ENCODE measurements at places on chromosomes 2 and 18.

GRCh38 chr2:16506366-16506765 lies 159.3 kb downstream of the CYRIA start:
- no peak for DNase-seq

DNA sequence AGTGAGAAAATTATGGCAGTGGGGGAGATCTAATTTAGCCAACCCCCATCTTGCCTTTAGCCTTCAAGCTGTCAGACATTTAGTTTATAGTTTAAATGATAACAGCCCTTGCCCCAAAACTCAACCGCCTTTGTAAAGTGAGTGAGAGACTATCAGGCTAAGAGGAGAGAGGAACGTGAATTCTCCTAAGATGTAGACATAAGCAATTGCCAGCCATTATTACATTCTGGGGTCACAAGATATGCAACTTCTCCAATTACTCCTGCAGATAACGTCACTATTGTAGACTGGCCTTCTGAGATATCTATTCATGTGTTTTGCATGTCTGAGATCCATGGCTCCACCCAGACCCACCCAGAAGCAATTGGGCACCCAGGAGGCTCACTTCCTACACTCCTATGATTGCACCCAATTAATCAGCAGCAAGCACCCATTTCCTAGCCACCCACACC lies 307.3 kb downstream of the NBAS start:
- no peak for DNase-seq

DNA sequence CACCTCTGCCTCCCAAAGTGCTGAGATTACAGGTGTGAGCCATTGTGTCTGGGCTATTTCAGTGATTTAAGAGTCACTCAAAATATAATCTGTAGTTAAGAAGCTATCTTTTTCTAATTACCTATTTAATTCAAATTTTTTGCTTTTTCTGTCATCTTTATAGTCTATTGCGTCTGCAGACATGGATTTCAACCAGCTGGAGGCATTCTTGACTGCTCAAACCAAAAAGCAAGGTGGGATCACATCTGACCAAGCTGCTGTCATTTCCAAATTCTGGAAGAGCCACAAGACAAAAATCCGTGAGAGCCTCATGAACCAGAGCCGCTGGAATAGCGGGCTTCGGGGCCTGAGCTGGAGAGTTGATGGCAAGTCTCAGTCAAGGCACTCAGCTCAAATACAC lies 95.1 kb downstream of the COMMD1 start:
- DNase-seq, result no peak

- peak; percentile 19 for DNase-seq
Measured at GRCh38 chr18:54358495-54359040, 862 bp downstream of the C18orf54 start.

- no peak for DNase-seq
Measured at GRCh38 chr2:214104967-214105366, 305.9 kb upstream of the VWC2L start.

DNA sequence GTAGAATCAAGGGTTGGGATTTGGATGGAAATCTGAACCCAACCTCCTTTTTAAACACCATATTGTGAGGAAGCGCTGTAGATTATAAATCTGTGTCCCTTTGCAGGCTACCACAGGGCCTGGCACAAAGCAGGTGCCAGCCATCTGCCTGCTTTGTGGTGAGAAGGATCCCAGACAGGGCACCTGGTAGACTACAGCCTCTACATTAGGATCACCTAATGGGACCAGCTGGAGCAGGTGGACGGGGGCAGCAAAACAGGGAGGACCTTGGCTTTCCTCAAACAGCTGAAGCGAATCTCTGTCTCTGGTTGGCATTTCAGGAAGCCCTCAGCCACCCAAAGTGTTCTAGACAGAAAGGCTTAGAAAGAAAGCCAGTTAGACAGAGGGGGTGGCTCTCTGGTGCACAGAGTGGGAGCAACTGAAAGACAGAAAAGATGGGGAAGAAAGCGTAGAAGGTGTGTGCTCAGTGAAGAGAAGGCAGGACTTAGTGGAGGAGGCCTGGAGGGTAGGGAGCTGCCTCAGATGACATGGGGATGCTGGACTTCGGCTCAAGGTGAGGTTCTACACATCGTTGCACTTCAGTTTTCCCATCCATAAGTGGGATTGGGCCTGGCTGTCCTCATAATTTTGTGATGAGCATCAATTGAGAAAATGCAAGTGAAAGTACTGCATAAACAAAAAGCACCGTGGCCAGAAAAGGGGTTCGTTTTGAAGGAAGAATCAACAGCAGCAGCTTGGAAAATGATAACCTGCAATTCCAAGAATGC lies 350.8 kb downstream of the CYRIA start:
- no peak for DNase-seq

- no peak for DNase-seq
Measured at GRCh38 chr2:101360232-101360631, 27.1 kb downstream of the CREG2 start.

- no peak for DNase-seq
Measured at GRCh38 chr2:172200495-172201085, 97.9 kb upstream of the DLX2 start.

- DNase-seq, result no peak
Measured at GRCh38 chr2:203751685-203752271, 45.3 kb downstream of the CD28 start.

DNA sequence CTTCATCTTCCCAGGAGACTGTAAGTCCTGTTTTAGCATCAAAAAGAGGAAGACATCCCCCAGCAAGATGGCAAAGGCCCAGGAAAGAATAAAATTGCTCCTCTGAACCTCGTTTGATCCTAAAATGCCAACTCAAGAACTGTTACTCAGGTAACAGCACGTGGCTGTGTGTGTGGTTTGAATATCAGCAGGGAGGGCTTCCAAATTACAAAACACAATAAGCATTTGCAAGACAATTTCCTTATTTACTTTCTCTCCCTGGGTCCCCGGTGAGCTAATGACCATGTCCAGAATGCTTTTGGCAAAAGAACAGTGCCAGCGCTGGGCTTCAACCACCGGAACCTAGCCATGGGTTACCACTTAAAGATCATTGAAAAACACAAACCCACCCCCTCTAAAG lies 163.6 kb downstream of the C1D start:
- no peak for DNase-seq

DNA sequence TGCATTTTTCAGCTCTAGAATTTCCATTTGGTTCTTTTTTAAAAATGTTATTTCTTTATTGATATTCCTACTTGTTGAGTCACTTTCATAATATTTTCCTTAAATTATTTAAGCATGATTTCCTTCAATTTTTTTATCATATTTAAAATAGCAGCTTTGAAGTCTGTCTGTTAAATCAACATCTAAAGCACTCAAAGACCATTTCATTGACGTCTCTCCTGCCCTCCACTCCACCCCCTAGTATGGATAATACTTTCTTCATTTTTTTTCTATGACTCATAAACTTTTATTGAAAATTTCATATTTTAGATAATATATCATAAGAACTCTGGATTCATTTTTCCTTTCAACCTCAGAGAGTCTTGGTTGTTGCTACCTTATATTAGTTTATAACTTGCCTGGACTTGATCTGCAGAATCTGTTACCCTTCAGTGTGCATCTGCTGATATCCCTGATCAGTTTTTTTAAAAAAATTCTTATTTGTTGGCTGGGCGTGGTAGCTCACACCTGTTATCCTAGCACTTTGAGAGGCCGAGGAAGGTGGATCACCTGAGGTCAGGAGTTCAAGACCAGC lies 59.0 kb upstream of the ZNF396 start:
- DNase-seq, result no peak

DNA sequence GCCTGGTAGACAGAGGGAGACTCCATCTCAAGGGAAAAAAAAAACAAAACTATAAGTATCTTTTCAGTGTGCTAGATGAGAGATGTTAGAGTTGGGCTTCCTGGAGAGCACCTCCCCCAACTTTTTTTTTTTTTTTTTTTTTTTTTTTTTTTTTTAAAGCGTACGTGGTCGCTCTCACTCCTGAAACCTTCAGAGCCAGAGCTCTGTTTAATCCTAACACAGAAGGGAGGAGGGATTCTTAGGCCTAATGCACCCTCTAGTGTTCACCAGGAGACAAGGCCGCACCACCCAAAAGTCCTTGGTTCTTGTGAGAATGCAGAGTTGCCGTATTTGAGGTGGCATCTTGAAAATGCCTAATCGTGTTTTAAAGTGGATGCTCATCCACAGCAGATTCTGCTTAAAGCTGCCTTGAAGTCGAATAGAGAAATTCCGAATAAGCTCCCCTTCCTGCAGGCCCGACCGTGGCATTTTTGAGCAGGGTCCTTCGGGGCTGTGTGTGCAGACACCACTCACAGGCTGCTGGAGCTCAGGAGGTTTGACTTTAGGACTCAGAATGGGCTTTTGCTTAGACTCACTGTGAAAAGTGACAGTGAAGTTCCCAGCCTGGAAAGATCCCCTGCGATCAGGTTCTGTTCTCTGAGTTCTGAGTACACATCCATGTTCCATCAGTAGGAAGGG lies 252.6 kb downstream of the AGAP1 start:
- DNase-seq, result peak; percentile 70

DNA sequence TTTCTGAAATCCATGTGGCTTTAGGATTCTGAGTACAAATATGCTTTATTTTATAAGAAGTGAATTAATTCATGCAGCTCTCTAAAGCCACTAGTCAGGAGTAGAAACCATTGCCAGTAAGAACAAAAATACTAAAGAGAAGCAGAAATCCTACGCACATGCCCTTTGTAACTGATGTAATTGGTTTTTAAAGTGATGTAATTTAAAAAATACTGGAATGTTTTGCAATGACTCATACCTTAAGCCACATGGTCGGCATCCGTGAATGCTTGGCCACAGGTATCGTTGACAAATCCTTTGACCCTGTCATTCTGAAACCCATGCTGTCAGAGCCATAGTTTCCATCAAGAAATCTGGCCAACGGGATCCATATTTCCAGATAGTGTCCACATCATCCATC lies 213.3 kb downstream of the ACKR3 start:
- DNase-seq, result no peak

DNA sequence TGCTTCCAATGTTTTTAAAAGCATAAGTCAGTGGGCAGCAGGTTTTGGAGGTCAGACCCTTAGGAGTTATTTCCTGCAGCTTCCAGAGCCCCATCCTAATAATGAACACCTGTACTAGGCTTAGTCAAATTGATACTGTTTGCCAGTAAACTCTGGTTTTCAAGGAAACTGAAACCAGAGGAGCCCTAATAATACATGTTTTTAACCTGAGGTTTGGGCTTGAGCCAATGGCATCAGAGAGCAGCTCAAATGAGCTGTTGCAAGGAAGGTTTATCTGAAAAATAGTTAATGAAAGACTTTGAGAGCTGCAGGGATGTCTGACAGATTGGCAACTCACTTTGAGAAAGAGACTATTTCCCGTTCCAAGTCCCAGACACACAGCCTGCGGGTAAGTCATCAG lies 54.6 kb downstream of the DCC start:
- no peak for DNase-seq

- no peak for DNase-seq
Measured at GRCh38 chr2:186696290-186696689, 2.4 kb downstream of the FAM171B start.

- no peak for DNase-seq
Measured at GRCh38 chr2:161223139-161223732, 63.0 kb downstream of the TANK start.

DNA sequence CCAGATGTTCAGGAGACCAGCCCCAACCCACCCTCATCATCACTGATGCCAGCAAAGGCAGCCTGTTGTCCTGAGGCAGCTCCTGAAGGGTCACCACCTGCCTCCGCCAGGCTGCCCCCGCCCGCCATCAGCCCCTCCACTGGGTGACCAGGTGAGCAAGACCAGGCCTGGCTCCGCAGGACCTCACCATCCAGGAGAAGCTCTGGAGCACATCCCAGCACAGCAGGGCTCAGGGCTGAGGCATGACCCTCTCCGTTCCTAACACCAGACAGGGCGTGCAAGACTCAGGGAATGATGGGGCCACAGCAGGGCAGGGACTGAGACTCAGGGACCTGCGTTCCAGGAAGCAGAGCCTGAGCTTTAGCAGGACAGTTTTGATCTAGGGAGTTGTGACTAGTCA lies 218.8 kb upstream of the RAB6C start:
- DNase-seq, result no peak

DNA sequence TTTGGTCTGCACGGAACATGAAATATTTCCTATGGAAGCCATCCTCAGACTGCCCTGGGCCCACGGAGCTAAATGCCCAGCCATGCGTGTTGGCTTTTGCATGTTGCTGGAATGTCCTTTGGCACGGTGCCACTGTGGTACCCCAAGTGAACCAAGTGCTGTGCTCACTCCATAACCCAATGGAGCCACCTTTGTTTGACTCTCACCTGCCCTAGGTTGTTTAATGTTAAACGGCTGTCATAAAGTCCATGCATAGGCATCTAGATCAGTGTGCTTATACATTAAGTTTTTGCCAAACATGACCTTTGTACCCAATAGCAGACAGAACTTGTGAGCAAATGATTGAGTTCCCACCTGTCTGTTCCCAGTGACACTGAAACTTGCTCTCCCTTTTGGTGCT lies 59.9 kb upstream of the TMEM87B start:
- no peak for DNase-seq

DNA sequence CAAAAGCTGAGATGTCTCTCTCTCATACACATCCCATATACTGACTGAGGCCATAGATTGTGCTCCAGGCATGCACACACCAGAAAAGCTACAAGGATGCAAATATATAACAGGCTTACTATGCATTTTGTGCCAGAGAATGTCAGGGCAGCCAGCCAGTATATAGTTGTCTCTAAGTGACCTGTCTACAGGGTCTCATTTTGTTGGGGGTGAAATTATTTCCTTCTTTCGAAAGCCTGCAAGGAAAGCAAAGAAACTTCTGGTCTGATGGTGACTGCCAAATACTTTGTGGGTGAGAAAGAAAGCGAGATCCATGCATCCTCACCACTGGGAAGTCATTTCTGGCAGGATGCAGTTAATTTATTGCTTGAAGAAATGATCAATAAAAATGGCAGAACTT lies 70.2 kb downstream of the CDCA7 start:
- no peak for DNase-seq

GRCh38 chr2:74043345-74044329 lies 58.9 kb downstream of the TET3 start:
- no peak for DNase-seq

- no peak for DNase-seq
Measured at GRCh38 chr2:233973786-233974185, 56.6 kb downstream of the TRPM8 start.

GRCh38 chr2:85949280-85949679 lies 60.5 kb upstream of the ST3GAL5 start:
- no peak for DNase-seq

DNA sequence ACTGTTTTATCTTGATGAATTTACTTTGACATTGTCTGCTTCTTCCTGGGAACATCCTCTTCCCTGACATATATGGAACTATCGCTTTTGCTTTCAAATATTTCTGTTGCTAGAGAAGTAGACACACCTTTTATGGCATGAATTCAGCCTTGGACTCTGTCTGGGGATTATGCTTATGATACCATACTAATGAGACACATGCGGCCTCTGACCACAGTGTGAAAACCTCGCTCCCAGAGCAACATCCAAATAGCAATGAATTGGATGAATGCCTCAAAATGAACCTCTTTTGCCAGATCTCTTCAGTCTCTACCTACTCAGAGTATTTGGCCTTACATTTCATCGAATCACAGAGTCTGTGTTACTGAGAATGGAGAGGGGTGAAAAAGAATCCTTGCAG lies 70.9 kb downstream of the PIEZO2 start:
- DNase-seq, result no peak

- DNase-seq, result no peak
Measured at GRCh38 chr2:10325278-10326145, 22.8 kb downstream of the HPCAL1 start.
